ENCODE measurements at places on chromosomes 11 and 22.

- DNase-seq, result no peak
Observed at GRCh38 chr11:121337740-121338272, 45.2 kb downstream of the SC5D start.

GRCh38 chr11:88341522-88342251, 4.2 kb upstream of the CTSC start:
- DNase-seq, result no peak

DNA sequence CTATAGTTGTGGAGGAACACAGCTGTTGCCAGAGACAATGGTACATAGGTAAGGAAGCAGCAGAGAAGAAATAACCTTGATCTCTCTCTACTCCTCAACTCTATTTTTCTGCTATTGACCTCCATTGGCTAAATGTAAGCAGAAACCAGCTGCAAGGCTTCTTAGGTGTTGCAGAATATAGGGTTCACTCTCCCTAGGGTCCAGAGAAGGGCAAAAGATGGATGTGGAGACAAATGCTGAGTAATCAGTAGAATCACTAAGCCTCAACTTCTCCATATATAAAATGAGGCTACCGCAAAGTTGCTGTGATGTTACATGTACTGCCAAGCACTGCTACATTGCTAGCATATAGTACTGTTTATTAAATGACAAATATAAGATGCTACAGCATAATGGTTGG, 120.6 kb downstream of the PDE3B start:
- no peak for DNase-seq

GRCh38 chr22:40396882-40397281, 26.5 kb downstream of the SGSM3 start:
- DNase-seq, result no peak

DNA sequence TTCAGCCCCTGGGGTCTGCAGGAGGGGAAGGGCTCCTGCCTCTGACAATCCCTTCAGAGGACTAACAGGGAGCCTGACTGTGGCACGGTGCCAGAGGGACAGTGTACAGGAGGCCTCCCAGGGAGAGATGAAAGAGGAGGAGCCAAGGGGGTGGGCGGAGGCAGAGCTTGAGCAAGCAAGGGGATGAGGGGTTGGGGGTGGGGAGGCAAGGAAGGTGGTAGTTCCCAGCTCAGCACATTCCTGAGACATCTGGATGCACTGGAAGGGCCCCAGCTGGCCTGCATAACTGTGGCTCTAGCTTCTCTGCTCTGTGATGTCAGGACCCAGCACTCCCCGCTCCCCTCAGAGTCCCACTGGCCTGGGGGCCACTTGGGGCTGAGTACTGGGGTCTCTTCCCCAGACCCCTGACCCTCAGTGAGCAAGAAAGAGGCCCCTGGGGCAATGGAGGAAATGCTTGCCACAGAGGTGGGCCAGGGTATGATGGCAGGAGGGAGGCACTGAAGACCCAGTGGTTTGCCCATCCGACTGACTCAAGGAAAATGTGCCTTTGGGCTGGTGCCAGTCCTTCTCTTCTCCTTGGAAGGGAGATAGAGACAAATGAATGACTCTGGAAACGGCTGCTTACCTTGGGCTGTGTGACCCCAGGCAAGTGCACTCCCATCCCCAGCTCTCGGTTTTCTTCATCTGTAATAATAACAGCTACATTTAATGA, 13.3 kb downstream of the CREB3L1 start:
- no peak for DNase-seq

DNA sequence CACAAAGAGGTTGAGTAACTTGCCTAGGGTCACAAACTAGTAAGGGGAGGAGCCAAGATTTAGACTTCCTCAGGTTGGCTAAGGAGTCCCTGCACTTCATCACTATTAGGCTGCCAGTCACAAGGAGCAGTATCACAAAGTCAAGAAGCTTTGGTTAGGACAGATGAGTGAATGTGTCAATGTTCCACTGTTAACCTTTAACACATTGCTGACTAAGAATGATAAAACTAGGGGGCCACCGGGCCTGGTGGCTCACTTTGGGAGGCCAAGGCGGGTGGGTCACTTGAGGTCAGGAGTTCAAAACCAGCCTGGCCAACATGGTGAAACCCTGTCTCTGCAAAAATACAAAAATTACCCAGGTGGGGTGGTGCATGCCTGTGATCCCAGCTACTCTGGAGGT, 32.0 kb downstream of the TMEM123 start:
- DNase-seq, result no peak

DNA sequence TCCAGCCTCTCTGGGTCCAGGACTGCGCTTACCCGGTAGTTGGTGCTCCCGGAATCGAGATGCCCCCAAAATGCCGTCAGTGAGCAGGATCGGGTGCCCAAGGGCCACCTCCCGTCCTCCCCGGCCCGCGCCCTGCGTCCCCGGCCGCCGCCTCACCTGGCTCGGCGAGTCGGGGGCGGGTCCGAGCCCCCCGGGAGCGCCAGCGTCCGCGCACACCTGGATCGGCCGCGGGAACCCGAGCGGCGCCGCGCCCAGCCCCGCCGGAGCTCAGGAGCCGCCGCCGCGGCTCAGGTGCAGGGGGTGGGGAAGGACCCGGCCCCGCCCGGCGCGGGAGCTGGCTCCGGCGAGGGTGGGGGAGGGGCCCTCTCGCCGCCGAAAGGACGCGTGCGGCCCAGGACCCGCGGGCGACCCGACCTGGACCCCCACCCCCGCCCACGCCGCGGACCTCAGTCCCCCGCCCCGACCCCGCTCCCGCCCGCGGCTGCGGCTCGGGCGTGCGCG, at the start of gene SHANK2:
TSS of gene SHANK2 (minus strand) at position 309 of the 501 bp plus-strand sequence. CDS start 105,251 bp downstream, outside the sequence.
- DNase-seq, result no peak

DNA sequence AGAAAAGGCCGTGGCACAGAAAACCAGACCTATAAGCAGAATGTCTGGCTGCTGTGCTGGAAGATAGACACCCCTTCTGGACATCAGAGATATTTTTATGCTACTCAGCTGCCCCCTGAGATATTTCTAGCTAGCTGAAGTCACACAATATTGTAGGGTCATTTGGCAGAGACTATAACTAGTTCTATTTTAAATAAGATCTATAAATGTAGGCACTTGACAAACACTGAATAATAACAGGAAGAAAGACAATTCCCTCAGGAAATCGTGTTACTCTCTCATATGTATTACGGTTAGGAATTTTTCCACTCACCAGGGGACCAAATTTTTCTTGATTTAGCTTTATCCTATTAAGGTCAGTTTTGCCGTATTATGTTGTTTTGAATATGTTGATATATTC, 845.4 kb downstream of the OPCML start:
- no peak for DNase-seq

DNA sequence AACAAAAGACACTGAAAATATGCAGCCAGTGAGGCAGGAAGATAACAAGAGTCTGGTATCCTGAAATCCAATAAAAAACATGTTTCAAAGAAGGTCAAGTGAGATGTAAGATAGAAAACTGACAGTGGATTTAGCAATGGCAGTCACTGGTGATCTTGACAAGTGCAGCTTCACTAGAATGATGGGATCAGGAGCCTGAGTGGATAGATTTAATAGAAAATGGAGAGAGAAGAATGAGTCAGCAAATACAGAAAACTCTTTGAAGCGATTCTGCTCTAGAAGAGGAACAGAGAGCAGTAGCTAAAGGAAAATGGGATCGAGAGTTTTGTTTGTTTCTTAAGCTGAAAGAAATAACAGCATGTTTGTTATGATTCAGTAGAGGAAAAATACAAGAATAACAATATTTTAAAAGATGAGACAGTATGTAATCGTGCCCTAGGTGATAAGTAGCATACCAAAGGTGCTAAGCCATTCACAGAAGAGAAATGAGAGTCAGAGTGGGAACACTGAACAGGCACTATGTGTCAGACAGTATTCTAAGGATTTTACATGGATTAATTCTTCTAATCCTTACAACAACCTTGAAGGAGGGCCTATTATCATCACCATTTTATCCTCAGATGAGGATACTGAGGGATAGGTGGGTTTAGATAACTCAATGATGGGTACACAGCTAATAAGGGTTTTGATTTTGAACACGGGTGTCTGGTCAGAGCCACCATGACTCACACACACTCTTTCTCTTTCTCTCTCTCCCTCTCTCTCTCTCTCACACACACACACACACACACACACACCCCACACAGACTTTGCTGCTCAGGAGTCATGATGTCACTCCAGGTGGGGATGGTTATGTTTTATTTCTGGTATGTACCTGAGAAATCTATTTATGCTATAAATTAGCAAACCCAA, 36.3 kb downstream of the MRE11 start:
- no peak for DNase-seq

- DNase-seq, result no peak
Observed at GRCh38 chr11:4508886-4509285, 26.4 kb downstream of the OR52K1 start.

GRCh38 chr11:2385156-2386151, 8.3 kb downstream of the CD81 start:
- no peak for DNase-seq

GRCh38 chr22:24521791-24522245, 26.7 kb downstream of the UPB1 start:
- DNase-seq, result peak; percentile 8

DNA sequence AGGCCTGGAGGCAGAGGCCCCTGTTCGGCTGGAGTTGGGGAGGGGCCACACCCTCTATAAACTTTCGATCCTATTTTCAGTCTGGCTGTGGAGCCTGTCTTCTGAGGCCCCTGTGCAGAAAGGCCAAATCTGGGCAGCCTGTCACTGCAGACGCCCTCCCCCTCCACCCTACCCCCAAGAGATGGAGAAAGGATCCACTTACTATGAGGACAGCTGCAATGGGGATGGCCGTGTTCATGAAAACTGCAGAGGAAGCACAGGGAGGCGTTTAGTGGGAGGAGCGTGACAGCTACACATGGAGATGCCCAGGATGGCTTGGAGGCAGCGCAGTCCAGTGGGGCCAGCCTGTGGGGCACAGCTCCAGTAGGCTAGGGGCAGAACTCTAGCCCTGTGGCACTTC, 43.5 kb upstream of the KCNJ11 start:
- DNase-seq, result no peak

DNA sequence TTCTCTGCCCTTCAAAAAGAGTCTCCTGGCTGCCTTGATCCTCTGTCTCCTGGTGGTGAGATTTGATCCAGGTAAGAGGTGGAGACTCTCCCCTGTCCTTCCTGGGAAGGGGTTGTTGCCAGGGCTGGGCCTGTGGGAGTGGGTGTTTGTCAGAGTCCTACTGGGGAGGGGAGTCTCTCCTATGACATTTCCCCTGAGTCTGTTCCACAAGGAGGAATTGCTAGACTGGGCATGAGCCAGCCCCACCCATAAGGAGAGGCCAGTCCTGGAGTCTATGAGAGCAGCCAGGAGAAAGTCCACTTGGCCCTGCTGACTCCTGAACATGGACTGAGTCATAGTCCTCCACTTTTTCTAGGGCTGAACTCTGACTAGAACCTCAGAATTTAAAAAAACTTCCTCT, 7.4 kb downstream of the PEX26 start:
- no peak for DNase-seq

- no peak for DNase-seq
Observed at GRCh38 chr11:108718466-108718865, 53.6 kb downstream of the DDX10 start.

DNA sequence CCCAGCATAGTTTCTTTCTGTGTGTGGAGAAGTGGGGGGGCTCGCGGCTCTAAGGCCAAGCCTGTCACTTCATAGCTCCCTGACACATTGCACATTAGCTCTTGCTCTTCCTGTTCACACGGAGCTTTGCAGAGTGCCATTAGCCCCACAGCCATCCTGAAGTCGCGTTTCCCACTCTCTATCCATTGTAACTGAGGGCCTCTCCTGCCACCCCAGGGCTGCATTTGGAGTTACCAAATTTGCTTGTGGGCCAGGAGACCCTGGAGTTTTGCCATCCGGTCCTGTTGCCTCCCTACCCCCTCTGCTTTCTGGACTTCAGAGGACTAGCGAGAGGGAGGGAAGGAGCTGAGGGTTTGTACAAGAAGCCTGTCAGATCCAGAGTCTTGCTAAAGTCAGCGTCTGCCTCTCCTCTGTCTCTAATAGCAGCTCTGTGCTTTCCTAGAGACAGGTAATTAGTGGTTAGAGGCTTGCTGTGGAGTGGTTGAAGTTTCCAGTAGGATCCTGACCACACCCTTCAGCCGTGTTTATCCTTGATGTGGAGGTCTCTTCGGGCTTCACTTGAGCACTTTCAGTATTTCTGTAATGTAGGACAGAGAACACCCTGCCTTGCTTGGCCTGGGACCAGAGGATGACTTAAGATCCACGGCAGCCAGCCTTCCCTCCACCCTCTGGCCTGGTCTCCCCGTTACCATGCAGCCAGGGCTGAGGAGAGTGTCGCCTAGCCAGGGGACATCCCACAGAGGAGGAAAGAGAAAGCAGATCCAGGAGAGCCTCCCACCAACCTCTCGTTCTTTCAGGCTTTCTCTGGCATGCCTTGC, 14.1 kb downstream of the DCPS start:
- peak; percentile 19 for DNase-seq

GRCh38 chr22:46884365-46884764, 121.9 kb downstream of the TBC1D22A start:
- DNase-seq, result no peak

DNA sequence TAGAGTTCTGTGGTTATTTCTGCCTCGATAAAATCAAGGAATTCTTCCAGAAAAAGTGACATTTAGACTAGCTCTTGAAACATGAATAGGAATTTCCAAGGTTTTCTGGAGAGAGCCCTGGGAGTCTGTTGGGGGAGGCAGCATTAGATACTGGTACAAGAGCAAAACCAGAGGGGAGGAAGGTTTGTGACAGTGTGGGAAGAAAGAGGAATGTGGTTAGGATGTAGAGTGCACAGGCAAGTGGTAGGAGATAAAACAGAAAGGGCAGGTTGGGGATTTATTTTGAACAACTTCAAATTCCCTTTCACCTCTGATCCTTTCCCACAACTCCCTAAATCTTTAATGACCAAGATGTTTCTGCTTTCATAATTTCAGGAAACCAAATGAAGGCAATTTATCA, 588.4 kb downstream of the METTL15 start:
- no peak for DNase-seq

DNA sequence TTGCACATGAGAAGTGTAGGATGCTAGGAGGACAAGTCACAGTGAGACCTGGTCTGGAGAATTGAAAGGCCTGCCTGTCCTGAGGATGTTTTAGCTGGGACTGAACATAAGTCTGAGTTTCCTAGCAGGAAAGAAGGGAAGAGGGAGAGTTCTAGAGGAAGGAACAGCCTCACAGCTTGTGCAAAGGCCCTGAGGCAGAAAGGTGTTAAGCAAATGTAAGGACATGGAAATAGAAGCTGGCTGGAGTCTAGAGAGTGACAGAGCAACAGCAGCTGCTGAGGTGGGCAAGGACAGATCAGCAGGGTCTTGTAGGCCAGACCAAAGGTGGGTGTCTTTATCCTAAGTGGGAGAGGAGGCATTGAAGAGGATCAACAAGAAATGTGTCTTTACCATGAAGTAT, 210.9 kb upstream of the E2F8 start:
- DNase-seq, result no peak

- no peak for DNase-seq
Observed at GRCh38 chr11:86072211-86072610, 3.3 kb upstream of the PICALM start.

DNA sequence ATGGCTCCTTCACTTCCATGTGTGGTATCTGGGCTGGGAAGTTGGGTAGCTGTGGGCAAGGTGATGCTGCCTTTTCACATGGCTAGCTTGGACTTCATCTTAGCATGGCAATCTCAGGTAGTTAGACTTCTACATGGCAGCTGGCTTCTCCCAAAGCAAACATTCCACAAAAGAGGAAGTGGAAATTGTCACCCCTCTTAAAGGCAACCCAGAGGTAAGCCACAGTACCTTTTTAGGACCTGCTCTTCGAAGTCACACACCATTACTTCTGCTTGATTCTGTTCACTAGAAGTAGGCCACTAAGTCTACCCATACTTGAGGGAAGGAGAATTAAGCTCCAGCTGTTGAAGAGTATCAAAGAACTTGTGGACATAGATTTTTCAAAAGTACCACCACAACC, 25.9 kb downstream of the TUG1 start:
- DNase-seq, result no peak
